EH (cell line): ENCODE measurements at places on chromosomes 6 and 20.
A peak's percentile ranks its signal among the peaks of the same experiment; 100 is the strongest.

- DNase-seq, result peak; percentile 97
These were observed 76.3 kb downstream of the TMEM170B start for GRCh38 chr6:11613858-11614257.

GRCh38 chr6:111200350-111201243, 113.3 kb downstream of the SLC16A10 start:
- no peak for DNase-seq

DNA sequence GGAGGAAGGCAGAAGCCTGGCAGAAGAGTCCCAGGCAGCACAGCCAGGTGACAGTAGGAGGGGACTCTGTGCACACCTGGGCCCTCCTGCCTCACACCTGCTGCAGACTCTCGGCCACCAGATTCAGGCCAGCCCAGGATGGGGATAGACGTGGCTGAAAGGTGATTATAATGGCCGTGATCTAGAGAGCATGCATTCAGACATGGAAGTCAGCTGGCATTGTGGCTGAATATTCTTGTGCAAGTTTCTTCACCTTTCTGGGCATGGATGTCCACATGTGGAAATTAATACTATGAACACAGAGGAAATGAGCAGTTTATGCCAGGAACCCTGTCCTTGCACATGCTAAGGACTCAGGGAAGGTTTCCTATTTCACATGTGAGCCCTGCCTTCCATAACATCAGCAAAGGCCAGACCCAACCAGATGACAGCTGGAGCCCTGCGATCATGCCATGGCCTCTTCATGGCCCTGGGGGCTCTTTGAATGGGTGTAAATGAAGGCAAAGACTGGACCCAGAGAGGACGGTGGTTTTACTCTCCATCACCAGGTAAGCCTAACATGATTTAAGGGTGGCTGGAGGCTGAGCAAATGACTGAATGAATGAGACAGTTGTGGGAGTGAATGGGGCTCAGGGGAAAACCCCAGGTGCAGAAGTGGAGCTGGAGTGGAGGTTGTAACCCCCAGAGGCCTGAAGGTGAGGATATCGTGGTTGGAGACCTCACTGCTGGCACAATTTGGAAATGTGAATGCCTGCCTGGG, 2.7 kb upstream of the RAET1L start:
- no peak for DNase-seq

DNA sequence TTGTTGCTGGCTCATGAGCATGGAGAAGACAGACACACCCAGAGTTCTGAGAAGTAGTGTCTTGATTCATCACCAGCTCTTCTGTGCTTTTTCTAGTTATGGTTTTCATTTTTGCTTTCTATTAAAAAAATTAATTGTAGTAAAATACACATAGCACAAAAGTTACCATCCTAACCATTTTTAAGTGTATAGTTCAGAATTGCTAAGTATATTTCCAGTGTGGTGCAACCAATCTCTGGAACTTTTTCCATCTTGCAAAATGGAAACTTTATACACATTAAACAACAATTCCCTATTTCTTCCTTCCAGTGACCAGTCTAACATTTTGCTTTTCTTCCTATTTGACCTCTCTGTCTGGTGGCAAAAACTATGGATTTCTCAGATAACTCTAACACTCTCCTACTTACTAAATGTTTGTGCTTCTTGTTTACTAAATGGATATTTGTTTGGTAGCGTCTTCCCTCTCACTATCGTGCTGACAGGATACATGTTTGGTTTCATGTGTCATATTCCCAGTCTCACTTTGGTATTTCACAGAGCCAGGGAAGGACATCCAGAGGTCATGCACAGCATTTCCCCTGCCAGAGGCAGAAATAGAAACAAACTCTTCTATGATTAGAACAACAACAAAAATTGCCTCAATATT, 40.6 kb downstream of the TXLNB start:
- no peak for DNase-seq

DNA sequence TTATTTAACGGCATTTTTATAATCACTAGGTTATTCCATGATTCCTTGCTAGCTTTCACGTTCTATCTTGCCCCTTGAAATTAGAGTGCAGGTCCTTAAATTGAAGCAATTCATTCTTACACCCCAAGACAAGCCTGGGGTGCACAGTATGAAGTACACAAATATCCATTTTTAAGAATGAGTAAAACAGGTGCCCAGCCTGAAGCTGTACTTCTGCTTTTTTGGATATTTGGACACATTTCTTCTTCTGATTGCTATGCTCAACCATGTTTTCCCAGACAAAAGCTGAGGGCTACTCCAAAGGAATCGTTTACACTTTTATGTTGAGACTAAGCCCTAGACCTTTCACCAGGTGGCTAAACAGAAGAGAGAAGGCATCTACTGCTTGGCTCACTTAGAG, 7.9 kb upstream of the TAGAP start:
- DNase-seq, result no peak

DNA sequence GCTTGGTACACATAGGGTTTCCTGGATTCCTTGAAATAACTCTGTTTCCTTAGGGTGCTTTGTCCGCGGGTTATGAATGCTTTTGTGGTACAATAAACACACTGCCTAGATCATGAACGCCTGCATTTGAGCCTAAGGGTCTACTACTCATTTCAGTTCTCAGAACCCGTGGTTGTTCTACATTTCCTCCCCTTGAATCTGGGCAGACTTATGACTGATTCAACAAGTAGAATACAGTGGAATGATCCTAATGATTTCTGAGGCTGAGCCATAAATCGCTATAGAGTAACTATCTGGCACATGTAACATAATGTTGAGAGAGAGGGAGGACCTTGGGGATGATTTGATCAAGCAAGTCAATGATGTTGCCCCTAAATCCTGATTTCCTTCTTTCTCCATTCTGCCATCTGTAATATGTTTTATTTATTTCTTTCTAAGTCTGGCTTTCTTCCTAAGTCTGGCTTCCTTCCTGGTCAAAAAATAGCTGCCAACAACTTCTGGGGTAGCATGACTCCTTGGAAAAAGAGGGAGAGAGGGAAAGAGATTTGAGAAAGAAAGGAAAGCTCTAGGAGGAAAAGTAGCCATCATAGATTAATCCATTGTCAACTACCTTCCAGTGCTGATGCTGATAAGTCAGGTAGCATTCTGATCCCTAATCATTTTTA, 23.0 kb downstream of the ABRACL start:
- no peak for DNase-seq

DNA sequence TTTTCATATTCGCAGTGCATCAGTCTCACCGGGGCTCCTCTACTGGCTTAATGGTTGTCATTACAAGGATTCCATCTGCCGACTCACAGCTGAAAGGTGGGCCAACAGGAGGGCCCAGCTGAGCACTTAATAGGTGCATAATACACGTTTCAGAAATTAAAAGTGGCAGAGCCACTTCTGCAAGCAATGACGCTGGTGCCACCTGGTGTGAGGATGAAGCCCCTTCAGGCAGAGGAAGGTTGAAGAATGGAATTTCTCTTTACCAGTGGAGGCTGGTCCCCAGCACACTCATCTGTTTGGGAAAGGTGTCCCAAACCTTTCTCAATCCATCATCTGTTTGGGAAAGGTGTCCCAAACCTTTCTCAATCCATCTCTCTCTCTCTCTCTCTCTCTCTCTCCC, 8.2 kb upstream of the STMND1 start:
- peak; percentile 29 for DNase-seq

DNA sequence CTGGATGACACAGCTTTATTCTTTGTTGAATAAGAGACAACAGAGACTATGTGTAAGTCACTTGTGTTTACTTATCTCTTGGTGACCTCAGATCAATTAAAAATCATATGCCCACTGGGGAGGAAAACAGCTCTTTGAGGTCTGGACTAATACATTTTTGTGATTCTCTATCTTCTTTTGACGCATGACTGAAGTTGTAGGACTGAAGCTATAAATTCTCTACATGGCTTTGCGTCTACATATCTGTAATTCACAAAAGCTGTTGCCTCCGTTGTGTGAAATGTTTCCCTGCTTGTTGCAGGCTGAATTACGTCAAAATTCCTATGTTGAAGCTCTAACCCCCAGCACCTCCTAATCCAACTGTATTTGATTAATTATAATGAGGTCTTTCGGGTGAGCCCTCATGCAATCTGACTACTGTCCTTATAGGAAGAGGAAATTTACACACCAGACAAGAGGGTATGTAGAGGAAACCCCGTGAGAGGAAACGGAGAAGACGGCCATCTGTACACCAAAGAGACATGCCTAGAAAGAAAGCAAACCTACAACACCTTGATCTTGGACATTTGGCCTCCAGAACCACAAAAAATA, 481.6 kb downstream of the PRKN start:
- DNase-seq, result no peak

- no peak for DNase-seq
These were observed 209.3 kb upstream of the TAB2 start for GRCh38 chr6:149108038-149108748.

GRCh38 chr6:129455126-129455769, 254.7 kb downstream of the ARHGAP18 start:
- no peak for DNase-seq

- peak; percentile 2 for DNase-seq
These were observed 2.1 kb downstream of the KHDRBS2 start for GRCh38 chr6:62283796-62284411.

DNA sequence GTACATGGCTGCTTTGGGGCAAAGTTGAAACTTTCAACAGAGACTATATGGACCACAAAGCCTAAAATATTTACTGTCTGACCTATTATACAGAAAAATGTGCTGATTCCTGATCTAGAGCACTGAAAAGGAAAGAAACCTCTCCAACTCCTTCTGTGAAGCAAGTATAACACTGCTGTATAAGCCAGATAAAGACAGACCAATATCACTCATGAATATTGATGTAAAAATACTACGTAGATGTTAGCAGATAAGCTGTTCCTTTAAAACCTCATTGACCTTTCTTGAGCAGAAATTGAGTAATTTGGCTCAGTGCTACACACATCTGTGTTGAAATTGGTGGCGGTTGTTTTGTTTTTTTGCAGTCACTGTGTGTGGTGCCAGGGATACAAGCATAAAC, 69.9 kb upstream of the HDAC2 start:
- no peak for DNase-seq

DNA sequence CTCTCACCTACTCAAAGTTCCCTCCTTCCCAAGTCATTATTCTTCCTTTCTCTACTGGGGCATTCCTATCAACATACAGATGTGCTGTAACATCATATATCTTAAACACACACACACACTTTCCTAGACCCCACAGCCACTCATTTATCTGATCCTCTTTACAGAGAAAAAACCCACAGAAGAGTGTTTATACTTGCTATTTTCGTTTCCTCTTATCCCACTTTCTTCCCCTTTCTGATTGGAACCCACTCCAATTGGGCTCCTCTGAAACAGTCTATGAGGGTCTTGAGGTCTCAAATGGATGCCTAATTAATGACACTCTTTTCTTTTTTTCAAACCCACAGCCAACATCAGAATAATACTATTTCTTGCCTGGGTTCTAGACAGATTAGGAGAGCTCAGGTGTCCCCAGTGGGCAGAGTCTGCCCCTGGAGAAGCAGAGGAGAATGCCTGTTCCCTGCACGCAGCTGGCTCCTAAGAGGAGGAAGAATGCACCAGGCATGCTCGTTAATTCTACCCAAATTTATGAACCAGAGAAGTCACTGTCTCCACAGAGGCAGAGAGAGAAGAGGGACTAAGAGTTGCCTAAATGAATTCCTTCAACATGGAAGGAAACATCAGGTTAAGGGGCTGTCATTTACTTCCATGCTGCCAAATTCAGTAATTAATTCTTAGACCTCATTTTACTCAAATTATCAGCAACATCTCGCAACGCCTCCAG, 65.9 kb downstream of the CRYBG1 start:
- DNase-seq, result no peak

GRCh38 chr6:169293196-169293595, 39.5 kb upstream of the THBS2 start:
- DNase-seq, result no peak

- DNase-seq, result no peak
These were observed 178.7 kb downstream of the DTNBP1 start for GRCh38 chr6:15484140-15484539.

- DNase-seq, result no peak
These were observed 9.8 kb upstream of the CBFA2T2 start for GRCh38 chr20:33480048-33480447.

DNA sequence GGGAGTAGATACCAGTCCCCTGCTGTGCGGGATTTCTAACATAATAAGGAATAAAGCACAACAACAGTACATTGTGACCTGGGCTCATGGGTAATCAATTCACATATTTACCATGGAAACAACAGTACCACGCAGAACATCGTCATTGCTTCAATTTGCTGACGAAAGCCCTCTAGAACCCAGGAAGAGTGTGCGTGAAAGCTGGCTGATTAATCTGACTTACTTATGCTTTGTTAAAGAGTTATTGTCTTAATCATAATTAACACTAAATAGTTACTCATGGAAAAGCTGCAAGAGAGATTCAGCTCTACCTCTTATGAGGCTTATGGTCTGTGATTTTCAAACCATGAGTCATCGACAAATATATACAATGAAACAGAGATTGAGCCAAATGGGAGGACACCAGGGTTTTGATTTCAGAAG, 644.3 kb upstream of the AGPAT4 start:
- no peak for DNase-seq

GRCh38 chr6:166942393-166943168, 13.8 kb downstream of the RNASET2 start:
- no peak for DNase-seq

DNA sequence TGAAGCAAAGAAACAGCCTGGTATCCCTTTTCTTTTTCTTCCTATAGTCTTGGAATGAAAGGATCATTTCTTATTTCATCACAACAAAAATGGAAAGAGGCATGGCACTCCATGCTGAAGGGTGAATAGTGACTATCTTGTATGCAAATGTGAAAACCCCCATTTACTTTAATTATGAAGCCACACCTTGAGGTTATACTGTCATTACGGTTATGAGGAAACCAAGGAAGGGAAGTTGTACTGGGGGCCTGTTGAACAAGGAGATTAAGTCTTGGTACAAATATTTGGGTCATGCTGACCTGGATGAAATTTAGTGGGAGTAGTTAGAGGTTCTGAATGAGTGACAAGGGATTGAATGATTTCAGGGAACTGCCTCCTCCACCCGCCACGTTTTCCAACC, 8.7 kb upstream of the STXBP5 start:
- no peak for DNase-seq

DNA sequence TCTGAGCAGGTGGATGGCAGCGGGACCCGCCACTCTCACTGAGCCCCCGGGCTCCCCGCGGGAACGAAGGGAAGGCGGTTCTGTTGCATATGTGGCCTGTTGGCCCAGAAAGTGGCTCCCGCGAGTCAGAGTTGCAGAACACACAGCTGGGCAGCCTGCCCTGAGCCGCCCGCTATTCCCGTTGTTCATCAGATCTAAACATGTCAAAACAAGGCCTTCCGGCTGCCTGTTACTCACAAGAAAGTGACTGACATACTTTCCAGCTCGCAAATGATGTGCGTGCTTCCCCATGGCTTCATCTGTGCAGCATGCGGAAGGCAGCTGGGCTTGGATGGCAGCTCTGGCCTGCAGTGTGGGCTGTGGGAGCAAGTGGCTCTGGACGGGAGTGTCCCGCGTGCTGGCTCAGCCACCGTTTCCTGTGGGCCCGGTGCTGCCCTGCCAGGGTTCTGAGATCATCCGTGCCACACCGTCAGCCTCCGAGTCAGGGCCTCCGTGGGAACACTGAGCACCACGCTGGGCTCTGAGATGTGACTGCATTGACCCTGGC, 227.3 kb downstream of the ERMARD start:
- DNase-seq, result no peak

- peak; percentile 14 for DNase-seq
These were observed 13.5 kb downstream of the SLC17A5 start for GRCh38 chr6:73640179-73640750.
